AG10803 (cell line): ENCODE measurements at places on chromosomes 12 and 14.

DNA sequence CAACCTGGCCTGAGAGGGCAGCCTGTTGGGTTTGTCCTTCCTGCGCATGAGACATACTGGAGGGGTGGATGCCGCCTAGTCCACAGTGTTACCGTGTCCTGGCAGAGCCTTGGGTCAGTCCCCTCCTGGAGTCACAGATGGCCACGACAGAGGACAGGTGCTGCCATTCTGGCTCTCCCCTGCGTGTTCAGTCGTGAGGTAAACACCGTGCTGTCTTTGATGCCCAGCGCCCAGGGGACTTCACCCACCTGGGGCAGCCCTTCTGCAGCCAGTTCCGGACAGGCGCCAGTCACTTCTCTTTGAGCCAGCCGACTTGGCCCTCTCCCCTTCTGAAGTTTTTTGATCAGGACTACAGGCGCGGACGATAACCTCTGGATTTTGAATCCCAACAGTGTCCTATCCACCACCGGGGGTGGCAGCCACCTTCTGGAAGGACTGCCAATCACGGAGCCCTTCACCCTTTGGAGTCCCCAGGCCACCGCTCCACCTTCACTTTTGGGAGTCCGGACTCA is 933.0 kb downstream of the DIO2 start:
- no peak for DNase-seq

GRCh38 chr12:124686370-124687173 is 119.2 kb upstream of the NCOR2 start:
- no peak for DNase-seq

DNA sequence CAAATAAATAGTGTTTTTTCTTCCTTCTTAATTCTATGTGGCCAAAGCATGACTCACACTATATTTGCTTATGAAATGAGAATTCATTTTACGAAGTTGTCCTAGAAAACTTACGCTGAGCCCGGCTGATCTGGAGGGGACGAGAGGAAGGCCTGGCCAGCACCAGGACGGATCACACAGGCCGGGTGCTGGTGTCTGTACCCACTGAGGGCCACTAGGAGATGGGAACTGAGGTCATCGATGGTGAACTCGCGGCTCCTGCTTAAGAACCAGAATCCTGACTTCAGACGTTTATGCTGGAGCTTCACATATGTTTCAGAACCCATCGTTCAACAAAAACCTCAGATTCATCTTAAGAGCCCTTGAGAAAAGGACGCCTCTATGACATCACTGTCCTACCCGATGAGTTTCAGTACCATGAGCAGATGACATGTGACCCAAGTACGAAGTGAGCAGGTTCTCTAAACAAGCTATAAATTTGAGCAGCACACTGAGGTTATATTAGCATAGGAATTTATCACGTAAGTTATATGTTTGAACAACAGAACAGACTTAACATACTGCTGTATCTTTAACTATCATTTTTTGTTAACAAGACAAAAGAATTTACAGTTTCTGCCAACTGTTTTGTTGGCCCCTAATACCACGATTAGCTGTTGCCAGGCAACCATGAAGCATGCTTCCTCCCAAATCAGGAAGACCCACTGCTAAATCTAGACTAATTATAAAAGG is 111.9 kb downstream of the FOXN3 start:
- peak; percentile 76 for DNase-seq

DNA sequence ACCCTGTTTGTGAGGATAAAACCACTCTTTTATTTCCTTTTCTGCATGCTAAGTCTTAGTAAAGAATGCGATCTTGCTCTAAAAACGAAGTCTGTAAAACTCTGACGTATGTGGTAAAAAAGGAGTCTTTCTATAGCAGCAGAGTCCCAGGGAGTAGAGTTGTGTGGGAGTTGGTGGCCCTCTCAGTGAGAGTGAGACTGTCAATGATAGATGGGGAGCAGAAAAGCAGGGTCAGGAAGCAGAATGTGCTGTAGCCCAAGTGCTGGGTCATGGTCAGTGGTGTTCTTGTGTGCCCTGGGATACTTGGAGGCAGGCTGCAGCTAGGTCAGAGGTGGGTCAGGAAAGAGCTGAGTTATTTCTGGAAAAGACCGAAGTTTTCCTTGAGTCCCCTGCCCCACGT is 20.3 kb upstream of the GPR33 start:
- no peak for DNase-seq

DNA sequence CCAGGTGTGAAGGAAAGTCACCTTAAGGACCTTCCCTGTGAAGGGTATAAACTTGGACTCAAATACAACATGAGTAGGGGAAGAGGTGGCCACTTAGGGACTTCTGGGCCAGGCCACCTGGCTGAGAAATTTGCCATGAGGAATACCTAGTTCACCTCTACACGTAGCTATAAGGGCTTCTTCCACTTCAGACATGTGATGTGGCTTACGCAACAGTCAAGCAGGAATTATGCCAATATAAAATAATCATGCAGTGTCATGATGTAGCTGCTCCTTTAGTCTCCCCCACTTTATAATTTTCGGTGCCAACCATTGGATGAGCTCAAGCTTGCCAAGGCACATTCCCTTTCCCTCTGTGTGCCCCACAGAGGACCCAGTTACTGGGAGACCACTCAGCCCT is 166.6 kb upstream of the BCL2L14 start:
- DNase-seq: no peak

DNA sequence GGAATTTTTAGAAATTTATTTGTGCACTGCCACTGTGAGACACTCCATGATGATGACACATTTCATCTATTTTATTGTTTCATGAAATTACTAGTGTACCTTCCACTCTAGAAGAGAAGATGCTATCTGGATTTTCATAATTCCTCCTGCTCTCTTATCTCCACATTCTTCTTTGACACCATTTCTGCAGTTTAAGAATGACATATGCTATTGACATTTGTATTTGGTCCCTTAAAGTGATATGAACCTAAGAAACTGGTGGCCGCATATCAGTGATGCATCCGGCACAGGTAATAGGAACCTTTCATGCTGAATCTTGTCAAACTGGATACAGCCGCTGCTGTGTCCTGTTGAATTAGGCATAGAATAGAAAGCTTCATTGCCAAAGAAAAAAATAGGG is 696.3 kb downstream of the TMEM121 start:
- DNase-seq: no peak

- peak; percentile 77 for DNase-seq
Observed at GRCh38 chr12:15728118-15728598, 61.0 kb downstream of the EPS8 start.

- DNase-seq: no peak
Observed at GRCh38 chr12:113260127-113260526, 38.9 kb downstream of the TPCN1 start.

- DNase-seq: no peak
Observed at GRCh38 chr14:104099096-104100041, 13.9 kb downstream of the ASPG start.

- DNase-seq: peak; percentile 97
Observed at GRCh38 chr12:119692997-119693396, 25.1 kb downstream of the PRKAB1 start.

DNA sequence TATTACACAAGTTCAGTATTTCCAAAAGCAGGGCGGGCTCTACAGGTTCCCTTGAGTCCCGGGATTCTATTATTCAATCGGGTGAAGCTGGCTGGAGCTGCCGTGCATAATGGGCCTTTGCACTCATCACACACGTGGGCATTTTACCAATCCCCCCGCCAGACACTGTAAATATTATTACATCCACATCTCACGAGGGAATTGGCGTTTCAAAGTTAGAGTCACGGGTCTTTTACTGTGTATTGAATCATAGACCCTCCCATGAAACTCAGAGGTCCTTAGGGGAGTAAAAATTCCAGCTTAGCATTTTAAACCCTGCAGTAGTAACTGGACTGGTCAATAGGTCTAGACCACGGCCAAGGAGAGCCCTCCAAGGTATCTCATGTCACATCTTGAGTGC is 70.3 kb downstream of the MAP1LC3B2 start:
- DNase-seq: no peak

DNA sequence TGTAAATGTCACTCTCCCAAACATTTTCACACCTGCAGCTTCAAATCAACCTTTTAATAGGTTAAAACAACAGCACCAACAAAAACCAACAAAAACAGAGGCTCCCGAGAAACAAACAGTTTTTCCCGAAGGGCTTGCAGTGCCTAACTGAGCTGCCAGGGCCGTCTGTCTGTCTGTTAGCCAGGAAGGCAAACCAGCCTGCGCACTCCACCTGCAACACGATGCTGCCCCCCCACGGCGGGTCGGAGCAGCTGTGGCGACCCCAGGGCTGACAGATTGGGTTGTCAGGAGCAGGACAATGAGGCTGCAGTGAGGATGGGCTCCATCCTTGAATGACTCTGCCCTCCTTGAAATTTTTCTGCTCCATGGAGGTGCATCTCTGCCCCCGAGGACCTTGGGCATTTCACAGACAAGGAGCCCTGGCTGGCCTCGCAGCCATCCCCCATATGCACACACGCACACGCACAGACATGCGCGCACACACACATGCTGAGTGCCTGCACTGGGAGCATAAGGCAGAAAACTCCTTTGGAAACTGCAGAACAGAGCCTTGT is 2.6 kb downstream of the RTL1 start:
- no peak for DNase-seq

- no peak for DNase-seq
Observed at GRCh38 chr12:3061501-3062215, 15.5 kb upstream of the TSPAN9 start.

DNA sequence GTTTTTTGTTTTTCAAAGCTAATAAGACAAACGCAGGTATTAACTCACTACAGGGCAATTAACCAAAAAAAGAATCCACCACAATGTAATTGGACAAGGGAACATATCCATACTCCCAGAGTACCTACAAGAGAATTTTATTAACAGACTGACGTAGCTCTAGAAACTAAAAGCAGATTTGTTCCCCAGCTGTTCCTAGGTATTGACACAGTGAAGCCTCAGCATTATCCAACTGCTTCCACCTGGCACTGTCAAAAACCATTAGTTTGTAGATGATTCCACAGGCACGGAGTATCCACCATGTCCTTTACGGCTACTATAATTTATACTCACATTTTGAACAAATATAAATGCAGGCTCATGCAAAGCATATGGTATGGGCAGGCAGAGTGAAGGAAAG is 22.3 kb downstream of the PPM1H start:
- no peak for DNase-seq

DNA sequence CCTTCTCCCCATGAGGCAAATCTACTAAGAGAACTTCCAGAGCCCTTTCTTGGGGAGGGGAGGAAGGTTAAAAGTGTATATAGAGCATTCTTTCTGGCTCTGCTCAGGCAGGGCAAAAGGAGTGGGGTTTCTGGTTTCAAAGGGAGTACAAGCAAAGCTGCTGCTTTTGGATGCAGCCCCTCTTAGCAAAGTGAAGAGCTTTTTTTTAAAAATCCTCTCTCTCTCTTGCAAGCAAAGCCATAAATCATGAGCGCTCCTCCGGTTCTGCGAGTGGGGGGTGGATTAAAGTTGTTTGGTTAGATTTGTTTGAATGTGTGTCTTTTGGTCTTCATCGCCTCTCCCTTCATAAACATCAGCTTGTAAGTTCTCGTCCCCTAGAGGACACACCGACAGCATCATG is 546.6 kb upstream of the TBX3 start:
- no peak for DNase-seq

DNA sequence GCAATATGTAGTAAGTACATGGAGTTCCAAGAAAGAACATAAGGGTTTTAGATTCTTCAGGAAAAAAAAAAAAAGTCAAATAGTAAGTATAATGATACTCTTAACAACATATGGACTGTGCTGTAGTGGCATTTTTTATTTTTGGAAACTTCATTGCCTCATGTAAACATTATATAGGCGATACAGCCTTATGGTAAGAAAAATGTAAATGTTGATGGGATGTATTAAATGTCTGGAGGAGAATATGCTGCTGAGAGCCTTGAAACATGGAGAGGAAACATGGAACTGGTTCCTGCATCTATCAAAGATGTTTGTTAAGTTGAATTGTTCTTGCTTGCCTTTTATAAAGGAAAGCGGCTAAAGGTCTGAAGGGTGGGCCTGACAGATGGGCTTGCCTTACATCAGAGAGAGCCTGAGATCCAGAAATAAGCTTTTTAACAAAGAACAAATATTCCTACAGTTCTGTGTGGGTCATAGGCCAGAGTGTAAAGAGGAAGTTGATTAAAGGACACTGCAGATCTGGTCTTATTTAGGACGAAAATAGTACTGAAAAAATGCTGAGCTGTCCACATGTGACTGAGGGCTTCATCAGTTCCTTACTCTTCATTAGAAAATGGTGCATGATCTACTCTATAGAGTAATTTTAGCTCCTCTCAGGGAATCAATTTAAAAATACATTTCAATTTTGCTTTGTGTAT is 448.1 kb upstream of the DCN start:
- no peak for DNase-seq

DNA sequence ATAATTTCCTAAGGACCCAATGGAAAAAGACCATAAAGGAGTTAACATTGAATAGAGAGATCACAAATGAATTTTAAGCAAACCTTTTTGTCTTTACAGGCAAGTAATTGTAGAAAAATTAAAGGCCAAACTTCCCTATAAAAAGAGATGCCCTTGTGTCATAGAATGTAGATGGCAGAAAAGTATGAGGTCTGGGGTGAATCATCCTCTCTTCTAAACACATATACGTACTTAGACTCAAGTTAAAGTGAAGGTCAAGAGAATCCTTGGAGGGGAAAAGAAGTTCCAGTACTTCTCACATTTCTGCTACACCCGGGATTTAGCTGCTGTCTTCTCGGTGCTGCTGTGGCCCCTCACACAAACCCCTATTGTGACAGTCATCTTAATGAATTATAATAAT is 116.2 kb upstream of the ARID2 start:
- DNase-seq: peak; percentile 1

DNA sequence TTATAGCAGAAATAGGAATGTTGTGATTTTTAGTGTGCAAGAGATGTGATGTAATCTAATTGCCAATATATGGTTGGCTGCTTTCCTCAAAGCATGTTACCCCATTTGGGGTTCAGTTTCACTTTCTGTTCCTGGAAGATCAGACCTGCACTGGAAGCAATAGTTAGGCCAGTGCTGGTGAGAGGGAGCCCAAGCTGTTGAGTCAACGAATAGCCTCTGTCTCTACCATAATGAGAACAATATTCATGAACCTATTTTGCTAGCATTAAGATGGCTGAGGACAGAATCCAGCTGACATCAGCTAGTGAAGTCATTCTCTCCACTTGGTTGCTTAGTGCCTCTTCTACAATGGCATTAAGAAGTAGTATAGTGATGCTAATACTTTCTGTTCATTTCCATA is 379.9 kb upstream of the DCN start:
- DNase-seq: peak; percentile 11

- DNase-seq: no peak
Observed at GRCh38 chr12:51848841-51849735, 570 bp upstream of the FIGNL2 start.

- DNase-seq: peak; percentile 66
Observed at GRCh38 chr14:65258391-65258790, 154.1 kb upstream of the FUT8 start.

DNA sequence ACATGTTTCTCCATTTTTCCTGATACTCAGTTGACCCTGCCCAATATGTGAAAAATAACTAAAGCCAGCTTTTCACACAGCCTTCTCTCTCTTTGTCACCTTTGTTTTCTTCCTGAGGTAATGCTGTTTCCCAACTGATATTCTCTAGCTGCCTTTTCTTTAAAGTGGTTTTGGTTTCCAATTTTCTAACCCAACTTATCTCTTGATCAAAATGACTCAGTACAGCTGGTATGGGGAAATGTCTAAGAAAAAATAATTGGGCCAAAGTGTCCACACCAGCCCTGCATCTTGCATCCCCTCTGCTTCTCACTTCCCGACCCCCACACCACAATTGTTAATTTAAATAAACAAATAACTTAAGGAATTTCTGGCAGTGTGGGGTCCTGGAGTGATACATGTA is 193.8 kb downstream of the SYT1 start:
- DNase-seq: no peak
